NCI-H2107 (cell line): ENCODE measurements at places on chromosomes 11 and 22.

- no peak for DNase-seq
Measured at GRCh38 chr22:25569983-25570382, 5.5 kb downstream of the GRK3 start.

DNA sequence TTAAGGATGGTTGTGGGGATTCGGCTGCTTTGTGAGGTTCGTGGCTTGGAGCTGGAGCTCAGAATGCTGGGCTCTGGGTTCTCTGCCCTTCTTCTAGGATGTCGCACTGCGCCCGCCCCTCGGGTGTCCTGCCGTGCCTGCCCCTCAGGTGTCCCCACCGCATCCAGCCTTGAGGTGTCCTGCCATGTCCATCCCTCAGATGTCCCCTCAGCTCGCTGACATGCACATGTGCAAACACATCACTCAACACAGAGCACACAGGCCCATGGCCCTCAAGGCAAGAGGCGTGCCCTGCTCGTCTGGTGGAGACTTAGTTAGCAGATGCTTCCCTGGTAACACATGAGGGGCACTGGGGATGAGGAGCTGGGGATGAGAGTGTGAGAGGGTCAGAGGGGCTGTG is 359.3 kb downstream of the TBC1D22A start:
- DNase-seq: no peak

DNA sequence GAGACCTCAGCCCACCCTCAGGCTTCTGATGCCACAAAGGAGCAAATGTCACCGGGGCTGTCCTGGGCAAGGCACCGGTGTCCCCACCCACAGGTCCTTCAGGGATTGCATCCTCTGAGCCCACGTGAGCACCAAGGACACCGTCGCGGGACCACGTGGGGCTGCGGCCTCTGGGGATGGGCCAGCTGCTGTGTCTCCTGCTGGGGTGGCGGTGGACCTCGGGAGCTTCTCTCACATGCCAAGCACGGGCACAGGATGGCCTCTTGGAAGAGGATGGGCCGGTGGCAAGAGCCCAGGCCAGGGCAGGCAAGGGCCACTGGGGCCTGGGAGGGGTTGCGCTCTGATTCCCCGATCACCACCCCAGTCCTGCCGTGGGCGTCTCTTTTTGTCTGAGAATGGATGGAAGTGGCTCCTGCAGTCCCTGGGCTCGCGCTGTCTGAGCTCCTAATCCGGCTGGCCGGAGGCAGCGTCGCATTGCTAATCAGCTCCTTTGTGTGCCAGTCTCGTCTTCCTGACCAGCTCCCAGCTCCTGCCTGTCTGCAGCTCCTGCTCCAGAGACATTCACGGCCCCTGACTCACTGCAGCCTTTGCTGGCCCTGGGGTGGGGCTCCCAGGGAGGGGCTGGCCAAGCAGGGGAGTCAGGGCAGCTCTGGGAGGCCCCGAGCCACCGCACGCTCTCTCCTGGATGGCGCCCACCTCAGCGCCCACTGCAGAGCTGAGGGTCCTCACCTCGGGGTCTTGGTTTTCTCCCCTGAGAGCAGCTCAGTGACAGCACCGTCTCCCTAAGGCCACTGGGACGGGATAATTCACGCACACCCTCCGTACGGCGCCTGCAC is 146.7 kb downstream of the CTTN start:
- DNase-seq: no peak

DNA sequence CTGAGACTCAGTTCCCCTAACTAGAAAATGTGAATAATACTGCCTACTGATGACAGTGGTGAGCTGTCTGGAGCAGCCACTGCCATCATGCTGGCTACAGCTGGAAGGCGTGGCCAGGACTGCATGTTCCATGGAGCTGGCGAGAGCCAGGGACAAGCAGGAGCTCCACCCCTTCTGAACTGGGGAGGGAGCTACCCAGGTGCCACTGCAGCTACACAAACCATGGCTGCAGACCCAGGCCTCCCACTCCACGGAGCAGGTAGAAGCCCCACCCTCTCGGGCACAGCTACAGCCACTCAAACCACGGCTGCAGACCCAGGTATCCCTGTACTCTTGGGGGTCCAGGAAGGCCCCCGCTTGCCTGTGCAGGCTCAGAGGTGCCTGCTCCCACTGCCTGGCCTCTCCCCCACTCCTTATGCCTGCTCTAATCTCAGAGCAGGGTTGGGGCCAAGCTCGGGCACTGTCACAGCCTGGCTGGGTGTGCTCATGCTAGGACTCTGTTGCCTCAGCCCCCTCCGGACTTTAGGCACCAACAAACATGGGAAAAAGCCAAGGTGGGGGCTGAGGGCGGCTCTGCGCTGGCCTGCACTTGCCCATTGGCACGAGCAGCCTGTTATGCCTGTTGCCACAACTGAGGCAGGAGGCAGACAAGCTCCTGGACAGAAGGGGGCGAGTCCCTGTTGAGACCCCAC is 51.7 kb downstream of the RAB30 start:
- no peak for DNase-seq

DNA sequence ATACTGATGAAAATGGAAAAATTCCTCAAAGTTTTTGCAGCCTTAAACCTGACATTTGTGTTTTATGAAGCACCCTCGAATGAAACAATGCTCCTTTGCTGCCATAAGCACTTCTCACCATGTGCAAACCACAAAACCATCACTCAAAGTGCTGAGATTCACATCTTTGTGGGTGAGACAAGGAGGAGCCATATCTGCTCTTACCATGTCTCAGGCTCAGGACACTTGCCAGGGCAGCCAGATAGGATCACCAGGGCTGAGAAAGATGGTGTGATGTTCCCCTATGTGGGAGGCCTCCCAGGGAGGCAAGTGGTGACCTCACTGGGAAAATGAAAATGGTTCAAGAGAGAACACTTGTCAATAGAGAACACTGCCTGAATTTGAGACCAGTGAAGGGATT is 120.4 kb downstream of the CCDC34 start:
- no peak for DNase-seq

DNA sequence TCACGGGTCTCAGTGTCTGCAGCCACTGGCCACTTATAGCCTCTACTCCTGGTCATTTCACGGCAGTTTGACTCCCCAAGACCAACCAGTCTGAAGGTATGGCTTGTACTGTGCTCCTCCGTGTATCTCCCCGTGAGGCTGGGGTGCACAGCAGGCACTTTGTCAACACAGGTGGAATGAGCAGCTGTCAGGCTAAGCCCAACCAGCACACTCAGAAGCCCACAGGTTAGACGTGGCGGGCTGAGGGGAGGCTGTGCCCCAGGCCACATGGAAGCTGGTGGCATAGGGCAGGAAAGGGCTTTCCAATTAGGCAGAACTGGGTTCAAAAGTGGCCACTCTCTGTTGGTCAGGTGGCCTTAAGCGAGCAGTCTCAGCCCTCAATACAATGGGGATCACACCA is 7.0 kb downstream of the TP53I11 start:
- DNase-seq: no peak

DNA sequence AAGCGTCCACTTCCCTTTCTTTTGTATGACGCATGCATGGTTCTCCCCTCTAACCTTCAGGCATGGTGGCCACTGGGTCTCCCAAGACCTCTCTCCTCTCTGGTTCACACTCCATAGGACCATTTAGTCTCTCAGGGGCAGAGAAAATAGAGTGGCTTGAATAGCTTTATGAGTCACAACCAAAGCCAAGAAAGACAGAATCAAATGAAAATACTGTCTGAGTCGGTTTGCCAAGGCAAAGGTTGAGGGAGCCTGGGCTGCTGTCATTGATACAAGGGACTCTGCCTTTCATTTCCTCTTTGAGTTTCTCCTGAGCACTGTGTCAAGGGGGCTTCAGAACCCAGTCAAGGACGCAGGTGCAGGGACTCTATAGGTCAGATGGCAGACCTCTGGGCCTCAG is 44.2 kb downstream of the TENM4 start:
- DNase-seq: no peak

GRCh38 chr11:66957971-66958231 is 282 bp downstream of the PC start:
- DNase-seq: no peak

DNA sequence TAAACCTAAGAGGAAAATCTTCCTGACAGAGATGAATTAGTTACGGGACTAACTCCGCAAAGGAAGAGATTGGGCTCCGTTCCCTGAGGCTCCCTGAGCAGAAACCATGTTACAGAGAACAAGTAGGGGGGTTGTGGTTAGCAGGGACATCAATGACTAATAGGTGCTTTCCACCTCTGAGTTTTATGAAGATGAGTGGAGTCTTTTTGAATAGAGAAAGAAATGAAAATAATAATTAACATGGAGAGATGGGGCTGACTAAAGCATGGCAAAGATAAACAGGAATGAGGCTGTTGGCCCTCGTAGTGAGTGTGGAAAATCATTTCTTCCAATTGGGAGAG is 47.5 kb upstream of the PICALM start:
- no peak for DNase-seq

DNA sequence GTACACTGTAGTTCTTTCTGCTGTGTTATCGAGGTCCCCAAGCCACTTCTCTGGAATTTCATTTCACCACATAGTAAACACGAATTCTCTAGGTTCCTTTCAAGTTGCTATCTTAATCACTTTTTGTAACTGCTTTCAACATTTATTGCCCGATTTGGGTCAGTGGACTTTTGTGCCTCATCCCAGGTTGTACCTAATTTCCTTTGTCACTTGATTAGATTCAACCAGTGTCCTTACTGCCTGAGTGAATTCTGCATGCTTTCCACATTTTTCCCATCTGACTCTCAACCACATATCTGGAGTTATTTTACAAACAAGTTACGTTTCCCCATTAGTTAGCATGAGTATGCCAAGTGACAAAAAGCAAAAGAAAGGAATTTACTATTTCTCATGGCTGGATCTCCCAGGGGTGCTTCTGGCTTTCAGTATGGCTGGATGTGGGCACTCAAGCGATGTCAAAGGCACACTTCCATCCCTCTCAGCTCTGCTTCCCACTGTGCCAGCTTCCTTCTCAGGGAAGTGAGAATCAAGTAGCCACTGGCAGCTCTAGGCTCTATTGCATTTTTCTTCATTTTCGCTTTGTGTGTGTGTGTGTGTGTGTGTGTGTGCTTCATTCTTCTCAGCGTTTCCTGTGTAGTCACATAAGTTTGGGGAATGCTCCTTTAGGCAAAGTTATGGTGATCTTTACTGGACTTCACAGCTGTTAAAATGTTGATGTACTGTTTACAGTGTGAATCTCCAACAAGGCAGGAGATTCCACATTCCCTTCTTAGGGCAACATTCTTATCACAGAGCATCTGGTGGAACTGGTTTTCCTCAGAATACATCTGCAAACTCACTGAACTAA is 128.9 kb downstream of the DBX1 start:
- no peak for DNase-seq

DNA sequence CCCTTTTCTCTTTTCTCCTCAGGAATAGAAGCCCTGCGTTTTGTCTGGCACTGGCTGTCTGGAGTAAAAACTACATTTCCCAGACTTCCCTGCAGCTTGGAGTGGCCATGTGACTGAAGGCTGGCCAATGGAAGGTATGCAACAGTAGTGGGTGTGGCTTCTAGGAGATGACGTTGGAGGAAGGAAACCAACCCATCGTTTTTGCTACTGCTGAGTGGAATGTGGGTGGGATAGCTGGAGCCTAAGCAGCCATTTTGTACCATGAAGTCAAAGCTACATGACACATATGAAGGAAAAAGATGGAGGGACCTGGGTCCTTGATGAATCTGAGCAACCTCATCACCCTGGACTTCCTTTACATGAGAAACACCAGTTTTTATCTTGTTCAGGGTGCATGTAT is 19.6 kb downstream of the FGF3 start:
- DNase-seq: no peak
